ENCODE measurements at places on chromosomes 3 and 15. TPM values are rescaled to one million over a fixed set of nuclear protein-coding genes. Genes with fewer than 3 reads are reported as not detected.

DNA sequence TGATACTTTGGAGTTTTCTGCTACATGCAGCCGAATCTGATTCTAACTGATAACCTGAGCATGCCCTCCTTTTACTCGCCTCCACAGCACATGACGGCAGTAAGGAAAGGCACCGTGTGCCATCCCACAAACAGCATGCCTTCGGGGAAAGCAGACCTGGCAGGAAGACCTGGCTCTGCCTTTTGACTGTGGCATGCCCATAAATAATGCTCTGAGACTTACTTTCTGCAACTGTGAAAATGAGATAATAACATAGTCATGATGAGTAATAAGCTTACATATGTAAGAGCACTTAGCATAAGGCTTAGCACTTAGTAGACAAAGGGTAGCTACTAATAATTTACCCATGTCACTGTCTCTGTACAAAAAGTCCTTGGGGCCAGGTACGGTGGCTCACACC, 32.9 kb downstream of the MTHFS start:
- no peaks in the 10 kb centered on the region for H3K27me3 ChIP-seq
- peaks cover 46% of the 10 kb centered on the region for H3K36me3 ChIP-seq
- peaks cover 5% of the 10 kb centered on the region for H3K4me1 ChIP-seq
- no peak overlapping the region for H3K4me3 ChIP-seq
- no peak for DNase-seq
- H3K27ac ChIP-seq, result no peak overlapping the region

DNA sequence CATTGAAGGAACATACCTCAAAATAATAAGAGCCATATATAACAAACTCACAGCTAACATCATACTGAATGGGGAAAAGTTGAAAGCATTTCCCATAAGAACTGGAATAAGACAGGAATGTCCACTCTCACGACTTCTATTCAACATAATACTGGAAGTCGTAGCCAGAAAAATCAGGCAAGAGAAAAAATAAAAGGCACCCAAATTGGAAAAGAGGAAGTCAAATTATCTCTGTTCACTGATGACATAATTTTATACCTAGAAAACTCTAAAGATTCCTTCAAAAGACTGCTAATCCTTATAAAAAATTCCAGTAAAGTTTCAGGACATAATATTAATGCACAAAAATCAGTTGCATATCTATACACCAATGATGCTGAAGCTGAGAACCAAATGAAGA, 34.9 kb downstream of the SLC2A2 start:
- DNase-seq, result no peak
- H3K27me3 ChIP-seq, result peaks cover 14% of the 10 kb centered on the region
- no peaks in the 10 kb centered on the region for H3K36me3 ChIP-seq
- H3K4me1 ChIP-seq, result no peaks in the 10 kb centered on the region

Gene SEC62
- total RNA-seq, result 77.1 TPM

Gene FANCD2OS
- total RNA-seq, result not detected

DNA sequence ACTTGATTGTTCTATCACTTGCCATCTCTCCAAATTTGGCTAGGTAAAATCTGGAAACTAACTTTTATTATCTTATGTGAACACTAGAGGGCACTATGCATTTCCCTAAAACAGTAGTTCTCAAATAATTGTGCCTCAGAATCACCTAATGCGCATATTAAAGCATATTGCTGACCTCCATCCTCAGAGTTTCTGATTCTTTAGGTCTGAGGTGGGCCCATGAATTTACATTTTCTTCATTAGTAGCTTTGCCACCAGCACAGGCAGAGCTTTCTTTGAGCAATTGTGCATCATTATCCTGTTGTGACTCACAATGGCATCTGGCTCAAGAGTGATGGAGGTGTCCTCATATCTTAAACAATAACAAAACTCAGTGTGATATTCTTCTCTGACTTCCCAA, 17.5 kb upstream of the BCHE start:
- no peak for DNase-seq
- H3K4me3 ChIP-seq, result no peak overlapping the region
- H3K4me1 ChIP-seq, result no peaks in the 10 kb centered on the region
- H3K27me3 ChIP-seq, result peaks cover 2% of the 10 kb centered on the region

- H3K36me3 ChIP-seq, result no peaks in the 10 kb centered on the region
- H3K27ac ChIP-seq, result no peak overlapping the region
- no peak for DNase-seq
- peaks cover 4% of the 10 kb centered on the region for H3K27me3 ChIP-seq
- no peaks in the 10 kb centered on the region for H3K4me1 ChIP-seq
These were observed 103.3 kb downstream of the GOLIM4 start for GRCh38 chr3:167992381-167992780.
